GM18507 (cell line): ENCODE measurements at places on chromosomes 3 and 15.

- no peak for DNase-seq
Observed at GRCh38 chr3:74269689-74270088, 344.8 kb downstream of the CNTN3 start.

DNA sequence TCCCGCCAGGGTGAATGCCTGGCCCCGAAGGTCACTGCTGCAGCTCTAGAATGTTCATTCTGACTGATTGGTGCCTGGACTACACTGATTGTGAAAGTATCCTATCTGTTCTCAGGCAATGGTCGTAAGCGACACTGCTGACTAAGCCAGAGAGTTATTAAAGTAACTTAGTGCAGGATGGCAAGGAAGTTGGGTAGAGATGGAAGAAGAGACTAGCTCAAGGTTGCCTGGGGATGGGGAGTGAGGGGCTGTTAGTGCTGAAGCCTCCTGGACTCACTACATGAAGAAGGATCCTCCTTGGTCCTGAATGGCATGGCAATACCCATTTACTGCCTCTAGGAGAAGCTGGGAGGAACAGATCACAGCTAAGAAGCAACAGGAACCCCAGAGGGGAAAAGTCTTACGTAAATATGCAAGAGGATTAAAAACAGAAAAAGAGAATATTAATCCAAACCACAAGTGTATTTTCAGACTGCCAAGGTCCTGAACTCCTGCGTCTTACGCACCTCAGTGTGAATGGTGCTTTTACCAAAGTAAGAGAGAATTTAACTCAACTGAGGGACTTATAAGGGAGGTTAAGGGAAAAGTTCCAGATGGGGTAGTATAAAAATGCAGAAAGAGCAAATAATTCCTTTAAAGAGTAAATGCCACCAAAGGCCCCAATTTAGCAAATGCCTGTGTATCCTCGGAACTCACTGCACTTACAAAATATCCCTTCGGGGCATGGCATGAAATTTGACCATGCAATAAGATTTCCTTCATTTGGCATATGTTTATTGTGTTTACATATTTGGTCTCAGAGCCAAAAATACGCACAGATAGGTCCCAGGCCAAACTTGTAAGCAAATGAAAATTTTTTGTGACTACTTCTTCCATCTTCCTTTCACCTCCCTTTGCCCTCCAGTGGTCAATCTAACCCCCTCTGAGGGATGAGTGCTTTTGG is 64.0 kb upstream of the DGKG start:
- DNase-seq = no peak

DNA sequence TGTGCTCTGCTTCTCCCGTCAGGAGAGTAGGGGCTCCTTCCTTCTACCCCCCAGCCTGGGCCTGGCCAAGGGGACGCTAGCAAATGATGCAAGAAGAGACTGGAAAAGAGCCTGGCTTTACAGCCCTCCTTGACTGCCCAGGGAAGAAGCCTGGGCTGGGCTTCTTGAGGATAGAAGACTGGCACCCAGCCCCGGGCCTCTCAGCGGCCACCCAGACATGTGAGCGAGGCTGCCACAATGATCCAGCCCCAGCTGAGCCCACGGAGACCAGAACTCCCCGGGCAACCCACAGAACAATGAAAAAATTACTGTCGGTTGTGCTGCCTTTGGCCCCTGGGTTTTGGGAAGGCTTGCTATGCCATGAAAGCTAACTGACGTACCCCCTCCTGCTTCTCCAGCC is 100.6 kb upstream of the PRR20G start:
- no peak for DNase-seq

DNA sequence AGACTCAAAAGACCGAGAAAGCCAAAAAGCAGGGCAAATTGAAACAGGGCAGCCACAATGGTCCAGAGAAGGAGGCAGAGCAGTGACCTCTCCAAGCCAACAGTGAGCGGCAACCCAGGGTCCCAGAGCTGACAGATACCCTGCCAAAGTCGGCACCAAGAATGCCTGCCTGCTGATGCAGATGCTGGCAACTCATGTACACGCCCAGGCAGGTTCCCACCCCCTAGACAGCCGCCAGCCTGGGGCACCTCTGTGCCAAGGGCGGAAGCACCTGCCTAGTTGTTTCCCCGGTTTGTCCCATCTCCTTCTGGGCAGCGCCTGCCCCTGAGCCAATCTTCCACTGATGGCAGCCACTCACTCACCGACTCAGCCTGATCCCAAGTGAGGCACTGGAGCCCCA is 22.1 kb downstream of the KLHL25 start:
- no peak for DNase-seq

DNA sequence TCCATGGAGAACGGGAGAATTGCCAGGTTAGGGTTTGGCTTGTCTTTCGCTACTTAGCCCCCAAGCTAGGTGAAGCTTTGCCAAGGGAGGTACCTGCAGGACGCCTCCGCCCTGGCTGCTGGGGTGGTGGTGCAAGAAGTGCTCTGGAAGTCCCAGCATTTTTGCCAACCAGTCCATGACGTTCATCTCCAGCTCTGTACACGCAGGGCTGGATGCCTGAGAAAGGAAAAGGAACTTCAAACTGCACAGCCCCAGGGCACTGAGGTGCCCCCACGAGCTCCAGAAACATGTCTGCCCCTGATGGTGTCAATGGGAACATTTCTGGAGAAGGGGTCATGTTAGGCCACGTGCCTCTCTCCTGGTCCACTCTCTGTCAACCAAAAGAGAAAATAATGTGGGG is 8.2 kb downstream of the HDC start:
- no peak for DNase-seq

- DNase-seq = no peak
Observed at GRCh38 chr3:51986010-51986947, 2.9 kb downstream of the ACY1 start.

GRCh38 chr3:123054109-123054778 is 12.6 kb upstream of the PDIA5 start:
- no peak for DNase-seq

- DNase-seq = no peak
Observed at GRCh38 chr15:96409215-96410138, 79.0 kb downstream of the NR2F2 start.

DNA sequence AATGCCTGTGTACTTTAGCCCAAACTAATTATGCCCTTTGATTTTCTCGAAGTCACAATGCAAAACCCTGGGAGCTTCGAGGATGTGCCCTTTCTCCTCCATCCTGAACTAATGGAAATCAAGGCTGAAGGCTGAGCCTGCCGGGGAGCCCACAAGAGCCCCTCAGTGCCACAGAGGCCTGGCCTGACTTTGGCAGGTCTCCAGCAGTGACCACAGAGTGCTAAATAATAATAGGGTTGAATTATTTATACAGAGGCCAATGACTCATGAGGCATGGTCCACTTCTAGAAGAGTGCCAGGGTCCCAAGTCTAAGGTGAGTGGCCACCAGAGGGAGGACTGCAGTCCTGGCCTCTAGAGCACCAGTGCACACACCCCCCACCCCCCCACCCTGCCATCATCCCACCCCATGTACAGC is 19.1 kb upstream of the GLCE start:
- DNase-seq = no peak

GRCh38 chr3:4864503-4864902 is 114.7 kb upstream of the BHLHE40 start:
- no peak for DNase-seq

GRCh38 chr3:49498239-49498638 is 28.2 kb downstream of the DAG1 start:
- no peak for DNase-seq

GRCh38 chr3:132241776-132242514 is 75.3 kb upstream of the ACP3 start:
- no peak for DNase-seq

DNA sequence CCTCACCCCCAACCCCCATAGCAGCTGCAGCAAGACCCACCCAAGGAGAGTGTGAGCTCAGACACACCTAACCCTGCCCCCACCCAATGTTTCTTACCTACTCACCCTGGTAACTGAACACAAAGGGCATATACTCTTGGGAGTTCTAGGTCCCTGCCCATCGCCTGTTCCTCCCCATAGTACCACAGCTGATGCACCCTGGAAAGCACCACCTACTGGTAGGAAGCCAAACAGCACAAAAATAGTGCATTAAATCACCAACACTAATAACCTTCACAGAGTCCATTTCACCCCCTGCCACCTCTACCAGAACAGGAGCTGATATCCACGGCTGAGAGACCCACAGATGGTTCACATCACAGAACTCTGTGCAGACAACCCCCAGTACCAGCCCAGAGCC is 245.2 kb downstream of the EFHB start:
- no peak for DNase-seq

DNA sequence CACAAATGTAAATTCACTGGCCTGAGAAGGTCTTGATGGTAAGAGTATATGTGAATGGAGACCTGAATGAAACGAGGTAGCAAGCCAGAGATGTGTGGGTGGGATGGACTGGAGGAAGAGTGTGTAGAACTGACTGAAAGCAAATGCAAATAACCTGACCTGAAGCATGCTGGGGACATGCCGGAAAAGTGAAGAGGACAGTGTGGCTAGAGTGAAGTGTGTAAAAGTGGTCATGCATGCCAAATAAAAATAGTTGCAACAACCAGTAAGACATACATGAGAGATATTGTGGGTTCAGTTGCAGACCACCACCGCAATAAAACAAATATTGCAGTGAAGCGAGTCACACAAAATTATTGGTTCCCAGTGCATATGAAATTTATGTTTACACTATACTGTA is 82.3 kb downstream of the LPP start:
- no peak for DNase-seq

DNA sequence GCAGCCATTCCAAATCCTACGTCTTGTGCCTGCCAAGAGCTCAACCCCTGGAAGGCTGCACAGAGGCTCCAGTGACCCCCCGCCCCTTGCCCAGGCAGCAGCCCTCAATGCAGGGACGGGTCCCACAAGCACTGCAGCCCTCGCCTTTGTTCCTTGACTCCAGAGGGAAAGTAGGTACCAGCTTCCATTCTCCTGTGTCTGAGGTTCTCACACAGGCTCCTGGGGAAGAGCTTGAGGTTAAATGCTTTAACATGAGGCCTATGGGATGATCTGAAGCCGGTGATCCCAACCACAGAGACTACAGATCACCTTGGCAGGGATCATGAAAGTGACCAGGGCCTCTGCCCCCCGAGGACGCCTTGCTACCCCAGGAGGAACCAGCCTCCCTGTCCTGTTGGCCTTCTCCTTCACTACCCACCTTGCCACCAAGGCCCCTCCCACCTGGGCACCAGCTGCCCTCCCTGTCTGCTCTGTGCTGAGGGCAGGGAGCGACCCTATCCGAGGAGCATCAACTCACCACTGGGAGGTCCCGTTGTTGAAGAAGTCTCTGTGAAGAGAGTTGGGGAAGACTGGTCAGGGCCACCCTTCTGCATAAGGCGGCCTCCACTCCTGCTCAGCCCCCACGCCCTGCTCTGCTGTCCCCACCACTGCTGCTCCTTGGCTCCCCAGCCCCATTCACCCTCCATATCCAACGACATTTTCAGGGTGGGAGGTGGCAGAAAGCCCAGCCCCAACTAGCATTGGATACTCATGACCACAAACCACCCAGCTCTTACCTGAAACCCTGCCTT is 95.3 kb downstream of the SEC22A start:
- DNase-seq = no peak

- DNase-seq = no peak
Observed at GRCh38 chr3:128991355-128991895, 2.5 kb downstream of the CFAP92 start.

GRCh38 chr15:33679061-33679460 is 289.2 kb upstream of the CHRM5 start:
- no peak for DNase-seq

- DNase-seq = no peak
Observed at GRCh38 chr15:93129702-93130488, 40.9 kb upstream of the RGMA start.

DNA sequence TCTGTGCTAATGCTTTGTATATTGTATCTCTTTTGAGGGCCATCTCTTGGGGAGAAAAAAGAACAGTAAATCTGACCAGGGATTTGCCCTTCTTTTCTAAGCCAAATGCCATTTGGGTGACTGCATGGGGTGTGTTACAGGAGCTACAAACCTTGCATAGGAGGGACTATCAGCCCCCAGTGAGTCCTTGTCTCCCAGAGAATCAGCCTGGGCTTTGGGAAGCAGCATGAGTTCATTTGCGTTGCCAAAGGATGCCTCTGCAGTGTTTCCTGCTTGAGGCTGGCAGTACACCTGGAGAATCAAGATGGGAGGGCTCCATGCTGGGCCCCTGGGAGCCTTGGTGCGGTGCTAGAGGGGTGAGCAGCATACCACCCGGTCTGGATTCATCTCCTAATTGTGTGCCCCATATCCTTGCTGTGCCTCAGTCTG is 49.6 kb upstream of the POLG start:
- no peak for DNase-seq

- no peak for DNase-seq
Observed at GRCh38 chr3:88930611-88931010, 176.8 kb upstream of the EPHA3 start.

DNA sequence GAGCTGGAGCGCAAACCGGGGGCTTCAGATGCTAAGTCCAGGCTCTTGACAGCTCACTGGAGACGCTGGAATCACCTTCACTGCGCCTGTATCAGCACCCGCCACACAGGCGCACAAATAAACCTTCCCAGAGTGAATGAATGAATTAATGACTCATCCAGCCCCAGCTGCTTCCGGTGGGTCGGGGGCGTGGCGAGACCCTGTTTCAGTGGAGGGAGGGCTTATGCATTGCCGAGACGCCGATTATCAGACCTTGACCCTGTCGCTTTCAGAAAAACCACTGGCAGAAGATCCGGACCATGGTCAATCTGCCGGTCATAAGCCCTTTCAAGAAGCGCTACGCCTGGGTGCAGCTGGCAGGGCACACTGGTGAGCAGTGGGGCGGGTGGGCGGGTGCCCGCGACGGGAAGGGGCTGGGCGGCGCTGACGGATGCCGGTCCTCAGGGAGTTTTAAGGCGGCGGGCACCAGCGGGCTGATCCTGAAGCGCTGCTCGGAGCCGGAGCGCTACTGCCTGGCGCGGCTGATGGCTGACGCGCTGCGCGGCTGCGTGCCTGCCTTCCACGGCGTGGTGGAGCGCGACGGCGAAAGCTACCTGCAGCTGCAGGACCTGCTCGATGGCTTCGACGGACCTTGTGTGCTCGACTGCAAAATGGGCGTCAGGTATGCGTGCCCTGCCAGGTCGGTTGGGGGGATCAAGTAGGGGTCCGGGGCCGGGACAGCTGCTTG is 7.7 kb downstream of the ITPKA start:
- no peak for DNase-seq

- no peak for DNase-seq
Observed at GRCh38 chr15:68028137-68028887, 25.8 kb upstream of the PIAS1 start.

DNA sequence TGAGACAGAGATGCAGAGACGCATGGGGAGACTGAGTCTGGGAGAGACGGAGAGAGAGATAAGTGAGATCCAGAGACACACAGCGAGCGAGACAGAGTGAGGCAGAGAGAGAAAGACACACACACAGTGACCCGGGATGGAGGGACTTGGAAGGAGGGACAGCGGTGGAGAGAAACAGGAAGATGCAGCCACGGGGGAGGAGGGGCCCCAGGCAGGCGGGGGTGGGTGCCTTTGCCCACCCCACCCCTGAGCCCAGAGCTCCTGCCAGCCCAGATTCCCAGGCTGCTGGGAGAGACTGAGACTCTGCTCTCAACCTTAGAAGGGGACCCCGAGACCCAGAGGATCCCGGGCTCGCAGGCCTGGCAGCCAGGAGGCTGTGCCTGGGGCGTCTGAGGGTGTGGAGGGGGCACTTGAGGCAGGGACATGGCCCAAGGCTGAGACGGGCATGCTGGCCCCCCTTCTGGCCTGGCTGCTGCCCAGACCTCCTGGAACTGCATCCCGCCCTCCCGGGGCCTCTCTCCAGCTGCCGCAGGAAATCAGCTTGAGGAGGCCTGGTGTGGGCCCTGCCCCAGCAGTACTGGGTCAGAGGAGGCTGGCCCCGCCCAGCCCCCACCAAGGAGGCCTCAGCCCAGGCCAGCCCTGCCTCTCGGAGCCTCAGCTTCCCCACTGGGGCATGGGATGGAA is 18.1 kb downstream of the H1-8 start:
- DNase-seq = no peak

- no peak for DNase-seq
Observed at GRCh38 chr15:69008056-69008455, 6.4 kb upstream of the NOX5 start.
